ENCODE measurements at places on chromosomes 12 and 14. TPM values are rescaled to one million over a fixed set of nuclear protein-coding genes. Genes with fewer than 3 reads are reported as not detected.

RDH16 gene
- total RNA-seq: 1.1 TPM

DNA sequence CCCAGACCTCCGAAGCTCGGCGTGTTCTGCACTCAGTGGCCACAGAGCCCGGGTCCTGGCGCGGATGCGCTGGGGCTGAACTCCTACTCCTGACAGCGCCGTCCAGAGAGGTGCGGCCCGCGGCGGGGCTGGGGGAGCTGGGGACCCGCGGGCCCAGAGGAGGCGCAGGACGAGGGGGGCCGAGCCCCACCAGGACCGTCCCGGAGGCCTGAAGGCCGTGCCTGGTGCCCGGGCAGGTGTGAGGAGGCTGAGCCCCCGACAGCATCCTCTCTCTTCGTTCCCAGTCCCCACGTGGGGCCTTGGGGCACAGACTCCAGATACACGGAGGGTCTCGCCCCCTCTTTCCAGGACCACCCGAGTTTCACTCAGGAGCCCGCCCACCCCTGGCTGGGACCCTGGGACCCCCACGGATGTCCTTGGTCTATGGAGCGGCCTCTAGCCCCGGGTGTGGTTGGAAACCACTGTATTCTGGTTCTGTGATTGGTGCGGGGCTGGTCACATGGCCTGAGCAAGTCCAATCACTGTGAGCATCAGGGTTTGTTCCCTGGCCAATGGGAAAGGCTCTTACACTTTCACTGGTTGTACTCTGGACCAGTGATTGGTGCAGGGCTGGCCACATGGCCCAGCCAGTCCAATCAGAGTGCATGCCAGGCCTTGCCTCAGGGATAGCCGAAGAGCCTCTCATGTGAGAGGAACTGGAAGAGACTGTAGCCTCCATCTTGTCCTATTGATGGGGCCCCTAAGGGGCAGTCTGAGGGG is 217.6 kb upstream of the SFSWAP start:
- DNase-seq: no peak

DNA sequence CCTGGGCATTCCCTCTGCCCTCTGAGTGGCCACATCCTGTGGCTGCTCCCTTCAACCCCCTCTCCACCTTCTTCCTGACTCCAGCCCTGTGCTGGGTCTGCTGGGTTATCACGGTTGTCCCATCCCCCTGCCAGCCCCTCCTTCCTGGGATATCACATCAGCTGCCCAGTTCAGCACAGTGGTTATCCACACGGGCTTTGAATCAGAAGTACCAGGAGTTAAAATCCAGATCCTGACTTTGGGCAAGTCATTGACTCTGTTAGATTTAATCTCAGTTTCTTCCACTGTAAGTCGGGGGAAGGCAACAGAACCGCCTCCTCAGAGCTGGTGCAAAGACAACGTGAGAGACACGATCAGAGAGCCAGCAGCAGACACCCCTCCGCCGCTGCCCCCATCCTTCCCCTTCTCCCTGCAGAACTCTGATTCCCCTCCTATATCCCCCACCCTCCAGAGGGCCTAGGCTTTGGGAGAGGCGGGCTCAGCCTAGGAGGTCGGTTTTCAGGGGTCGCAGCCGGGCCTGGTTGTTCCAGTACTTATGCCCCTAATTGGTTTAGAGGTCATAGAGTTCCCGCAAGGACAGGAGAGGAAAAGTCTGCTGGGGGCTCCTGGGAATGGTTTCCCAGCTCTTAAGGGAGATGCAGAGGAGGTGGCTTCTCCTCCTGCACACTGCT is 42.5 kb downstream of the PRIMA1 start:
- DNase-seq: no peak

- no peak for DNase-seq
Measured at GRCh38 chr14:101029668-101030290, 126.3 kb upstream of the RTL1 start.

DNA sequence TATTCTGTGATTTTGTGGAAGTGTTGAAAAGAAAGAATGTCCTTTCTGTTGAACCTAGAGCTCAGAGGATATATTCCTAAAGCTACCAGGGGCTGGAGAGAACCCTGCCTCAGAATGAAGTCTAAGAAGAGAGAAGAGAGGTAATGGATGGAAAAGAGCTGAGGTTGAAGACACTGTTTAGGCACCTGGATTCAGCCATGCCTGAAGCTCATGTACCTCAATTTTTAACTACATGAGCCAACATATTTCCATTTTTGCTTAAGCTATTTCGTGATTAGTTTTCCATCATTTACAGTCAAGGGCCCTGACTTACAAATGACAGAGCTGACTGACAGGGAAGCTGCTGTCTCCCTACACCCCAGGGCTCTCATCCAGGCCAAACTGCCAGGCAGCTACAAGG is 10.7 kb downstream of the CAMKK2 start:
- DNase-seq: no peak

DNA sequence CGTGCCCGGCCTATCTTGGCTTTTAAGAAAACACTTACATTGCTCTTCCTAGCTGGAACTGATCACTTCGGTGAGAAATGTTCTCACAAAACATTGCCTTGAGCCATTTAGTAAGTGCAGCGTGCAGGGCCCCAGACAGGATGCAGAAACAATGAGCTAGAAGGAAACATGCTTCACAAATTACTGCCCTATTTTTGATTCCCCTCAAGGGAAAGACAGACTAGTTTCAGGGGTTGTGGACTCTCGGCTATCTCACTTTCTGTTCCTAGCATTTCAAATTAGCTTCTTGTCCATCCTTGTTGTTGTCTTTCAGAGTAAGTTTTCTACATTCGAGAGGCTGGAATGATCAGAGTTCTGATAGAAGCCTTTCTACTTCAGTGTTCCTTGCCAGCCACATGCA is 21.6 kb downstream of the TGFB3 start:
- no peak for DNase-seq

GRCh38 chr12:21888276-21888863 is 52.9 kb downstream of the ABCC9 start:
- no peak for DNase-seq

GRCh38 chr12:46609674-46610073 is 216.1 kb downstream of the SLC38A4 start:
- no peak for DNase-seq

DNA sequence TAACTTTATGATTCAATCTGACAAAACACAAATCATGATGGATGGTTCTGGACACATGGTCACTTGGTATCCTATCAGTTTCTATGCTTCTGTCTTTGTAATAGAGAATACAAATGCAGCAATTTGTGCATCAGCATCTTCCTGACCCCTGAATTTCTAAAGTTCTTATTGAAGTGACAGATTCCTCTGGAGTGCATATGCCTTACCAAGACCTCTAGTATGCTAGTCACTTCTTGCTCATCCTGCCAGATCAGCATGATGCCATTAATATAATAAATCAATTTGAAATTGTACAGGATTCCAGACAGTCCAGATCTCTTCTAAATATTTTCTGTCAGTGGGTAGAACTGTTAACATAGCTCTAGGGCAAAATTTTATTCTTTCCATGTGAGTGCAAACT is 40.6 kb upstream of the GLIPR1 start:
- no peak for DNase-seq

DNA sequence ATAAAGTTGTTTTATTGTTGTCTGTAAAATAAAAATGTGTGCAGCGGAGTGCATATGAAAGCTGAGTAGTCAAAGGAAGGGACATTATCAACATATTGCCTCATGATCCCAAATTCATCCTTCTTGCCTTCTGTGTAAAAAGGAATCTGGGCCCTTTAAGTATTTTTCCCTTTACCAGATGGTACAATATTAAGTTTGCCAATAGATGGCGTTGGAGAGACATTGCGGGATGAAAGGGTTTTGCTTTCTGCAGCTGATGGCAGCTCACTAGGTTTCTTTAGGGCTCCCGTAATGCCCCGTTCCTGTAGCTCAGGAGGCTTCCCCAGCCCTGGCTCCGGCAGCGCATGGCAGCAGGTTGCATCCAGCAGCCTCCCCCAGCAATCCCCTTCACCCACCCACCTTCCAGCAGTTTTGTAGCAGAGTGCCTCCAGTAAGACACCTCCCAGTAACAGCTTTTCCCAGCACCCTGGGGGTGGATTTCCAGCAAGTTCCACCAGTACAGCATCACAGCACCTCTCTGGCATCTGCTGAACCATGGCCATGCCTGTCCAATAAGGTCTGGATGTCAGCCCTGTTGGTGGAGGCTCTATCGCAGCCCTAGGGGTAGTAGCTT is 354.4 kb downstream of the MED13L start:
- DNase-seq: no peak

DNA sequence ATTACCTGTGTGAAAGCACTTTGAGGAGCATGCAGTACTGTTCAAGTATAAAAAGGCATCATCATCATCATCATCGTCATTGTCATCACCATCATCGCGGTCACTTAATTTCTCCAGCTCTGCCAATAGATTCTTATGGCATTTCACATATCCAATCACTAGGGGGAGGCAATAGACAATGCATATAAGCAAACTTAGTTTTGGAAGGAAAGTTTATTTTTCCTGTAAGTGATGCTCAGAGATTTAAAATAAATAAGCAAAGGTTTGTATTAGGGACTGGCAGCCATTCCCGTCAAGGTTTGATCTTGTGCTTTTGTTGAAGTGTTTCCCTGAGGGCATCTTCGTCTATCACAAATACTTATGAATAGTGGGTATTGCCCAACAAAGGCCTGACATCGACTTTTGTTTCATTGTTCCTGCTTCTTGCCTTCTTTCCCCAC is 127.4 kb downstream of the KTN1 start:
- peak; percentile 37 for DNase-seq

KRT71 gene
- 0.18 TPM for total RNA-seq

DNA sequence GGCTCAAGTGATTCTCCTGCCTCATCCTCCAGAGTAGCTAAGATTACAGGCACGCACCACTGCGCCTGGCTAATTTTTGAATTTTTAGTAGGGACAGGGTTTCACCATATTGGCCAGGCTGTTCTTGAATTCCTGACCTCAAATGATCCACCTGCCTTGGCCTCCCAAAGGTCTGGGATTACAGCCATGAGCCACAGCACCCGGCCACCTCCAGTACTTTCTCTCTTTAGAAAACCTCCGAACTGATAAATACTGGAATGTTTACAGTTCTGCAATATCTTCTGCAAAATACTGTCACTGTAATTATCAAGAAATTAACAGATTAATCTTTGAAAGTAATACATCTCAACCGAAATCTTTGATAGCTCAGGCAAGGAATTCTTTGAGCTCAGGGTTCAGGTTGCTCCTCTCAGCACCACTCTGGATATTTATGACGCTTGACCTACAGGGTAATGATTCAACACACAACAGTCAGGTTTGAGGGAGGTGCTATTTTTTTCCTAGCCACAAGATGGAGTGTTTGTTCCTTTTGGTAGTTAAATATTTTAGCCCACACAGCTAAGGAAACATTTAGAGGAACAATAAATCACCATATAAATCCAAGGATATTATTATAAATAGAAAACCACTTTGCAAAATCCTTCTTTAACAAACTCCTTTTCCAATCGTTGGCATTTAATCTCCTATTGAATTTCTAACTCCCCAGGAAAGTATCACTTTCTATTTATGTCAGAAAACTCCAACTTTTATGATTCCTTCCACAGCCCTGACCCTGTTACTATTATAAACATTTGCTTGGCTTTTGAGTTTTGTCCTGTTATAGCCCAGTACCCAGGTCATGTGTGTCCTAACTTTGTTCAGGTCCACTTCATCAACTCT is 48.6 kb upstream of the GTF2A1 start:
- DNase-seq: peak; percentile 68

DNA sequence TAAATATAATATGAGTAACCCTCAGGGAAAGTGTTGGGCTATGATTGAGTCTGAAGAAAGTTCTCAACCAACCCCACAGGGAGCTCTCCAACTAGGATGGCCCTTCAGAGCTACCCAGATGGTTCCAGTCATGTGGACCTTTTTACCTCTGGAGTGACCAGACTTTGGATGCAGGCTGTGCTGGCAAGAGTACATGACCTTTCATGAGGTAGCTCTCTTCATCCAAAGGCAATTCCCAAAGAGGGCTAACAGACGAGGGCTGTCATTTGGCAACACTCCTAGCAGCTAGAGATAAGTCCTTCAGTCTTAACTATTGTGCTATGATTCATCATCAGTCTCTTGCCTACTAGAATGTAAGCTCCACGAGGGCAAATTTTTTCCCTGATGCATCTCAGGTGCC is 75.4 kb downstream of the DUSP6 start:
- no peak for DNase-seq

GRCh38 chr14:74710480-74710879 is 2.4 kb downstream of the AREL1 start:
- DNase-seq: no peak

- no peak for DNase-seq
Measured at GRCh38 chr12:127567531-127567930, 699.4 kb upstream of the TMEM132C start.

- DNase-seq: no peak
Measured at GRCh38 chr14:47917344-47917954, 242.0 kb upstream of the MDGA2 start.

- DNase-seq: no peak
Measured at GRCh38 chr12:30753233-30753632, 1.5 kb downstream of the CAPRIN2 start.

KRT79 gene
- not detected for total RNA-seq

GRCh38 chr12:26162905-26163304 is 32.5 kb upstream of the SSPN start:
- no peak for DNase-seq

DNA sequence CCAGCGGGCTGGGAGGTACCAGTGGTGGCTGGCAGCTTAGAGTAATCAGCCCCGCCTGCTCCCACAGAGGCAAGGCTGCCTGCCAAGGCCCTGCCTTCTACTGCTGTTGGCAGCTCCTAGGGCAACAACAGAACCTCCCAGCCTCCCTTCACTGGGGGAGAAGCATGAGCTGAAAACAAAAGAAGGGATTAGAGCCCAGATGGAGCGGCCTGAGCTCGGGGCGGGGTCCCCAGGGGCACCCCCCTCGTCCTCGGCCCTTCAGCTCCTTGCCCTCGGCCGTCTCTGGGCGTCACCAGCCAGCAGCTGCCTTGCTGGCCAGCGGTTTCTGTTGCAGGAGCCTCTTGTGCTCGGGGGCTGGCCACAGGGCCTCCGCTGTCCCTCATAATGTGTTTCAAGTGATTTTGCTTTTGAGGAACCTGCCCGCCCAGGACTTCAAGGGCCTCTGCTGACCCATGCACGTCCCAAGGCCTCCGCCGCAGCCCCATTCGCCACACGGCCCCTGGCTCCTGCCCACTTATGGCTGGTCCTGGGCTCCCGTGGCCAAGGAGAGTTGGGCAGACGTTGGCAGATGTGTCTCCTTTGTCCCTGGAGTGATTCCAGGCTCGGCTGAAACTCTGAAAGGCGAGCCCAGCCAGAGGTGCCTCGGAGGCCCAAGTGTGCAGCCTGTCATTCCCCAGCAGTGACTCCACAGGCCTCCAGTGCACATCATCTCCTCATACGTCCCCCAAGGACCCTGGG is 49.7 kb downstream of the PSMA6 start:
- DNase-seq: peak; percentile 35

GRCh38 chr12:105676694-105677093 is 346.2 kb downstream of the C12orf75 start:
- no peak for DNase-seq

All from cerebellum (tissue), 4 donors.